ENCODE measurements at places on chromosomes 12 and 14.
A peak's percentile ranks its signal among the peaks of the same experiment; 100 is the strongest.

- DNase-seq, result no peak
These were observed 127.7 kb upstream of the RTL1 start for GRCh38 chr14:101031186-101031585.

DNA sequence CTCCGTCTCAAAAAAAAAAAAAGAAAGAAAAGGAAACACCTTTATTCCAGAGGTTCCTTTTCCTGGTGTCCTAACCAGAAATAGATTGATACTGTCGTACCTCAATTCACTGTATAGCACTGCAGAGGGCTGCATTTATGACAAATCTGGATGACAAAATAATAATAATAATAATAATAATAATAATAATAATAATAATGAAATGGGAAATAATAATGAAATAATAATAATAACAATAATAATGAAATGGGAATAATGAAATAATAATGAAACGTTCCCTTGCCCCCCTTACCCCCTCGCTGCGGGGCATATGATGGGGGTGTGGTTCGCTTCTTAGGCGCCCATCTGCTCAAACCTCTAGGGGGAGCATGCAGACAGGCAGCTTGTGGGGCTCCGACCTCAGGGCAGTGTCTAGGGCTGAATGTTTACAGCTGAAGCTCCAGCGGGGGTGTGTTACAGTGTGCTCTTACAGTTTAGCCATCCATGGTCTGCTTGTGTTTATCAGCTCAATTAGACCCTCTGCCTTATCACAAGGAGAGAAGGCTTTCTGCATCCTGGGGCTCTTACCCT, 1088.3 kb upstream of the SEL1L start:
- no peak for DNase-seq

- peak; percentile 40 for DNase-seq
These were observed 360.4 kb downstream of the MED13L start for GRCh38 chr12:115916910-115917668.

GRCh38 chr14:100828031-100828769, 2.3 kb downstream of the MEG3 start:
- no peak for DNase-seq

DNA sequence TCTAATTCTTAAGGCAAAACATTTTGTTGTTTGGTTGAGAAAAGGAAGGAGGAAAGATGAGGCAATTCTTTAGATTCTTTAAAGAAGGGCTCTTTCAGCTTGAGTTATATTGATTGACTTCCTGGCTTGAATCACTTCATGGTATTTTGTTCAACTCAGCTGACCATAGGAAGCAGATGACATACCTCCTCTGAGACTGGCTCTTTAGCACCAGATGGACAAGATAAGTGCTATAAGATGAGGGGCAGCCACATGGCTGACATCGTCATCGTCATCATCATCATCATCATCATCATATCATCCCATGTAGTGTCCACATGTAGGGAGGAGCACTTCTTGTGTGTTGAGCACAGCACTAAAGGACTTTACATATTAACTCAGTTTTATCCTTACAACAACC, 81.3 kb downstream of the SSPN start:
- peak; percentile 75 for DNase-seq

DNA sequence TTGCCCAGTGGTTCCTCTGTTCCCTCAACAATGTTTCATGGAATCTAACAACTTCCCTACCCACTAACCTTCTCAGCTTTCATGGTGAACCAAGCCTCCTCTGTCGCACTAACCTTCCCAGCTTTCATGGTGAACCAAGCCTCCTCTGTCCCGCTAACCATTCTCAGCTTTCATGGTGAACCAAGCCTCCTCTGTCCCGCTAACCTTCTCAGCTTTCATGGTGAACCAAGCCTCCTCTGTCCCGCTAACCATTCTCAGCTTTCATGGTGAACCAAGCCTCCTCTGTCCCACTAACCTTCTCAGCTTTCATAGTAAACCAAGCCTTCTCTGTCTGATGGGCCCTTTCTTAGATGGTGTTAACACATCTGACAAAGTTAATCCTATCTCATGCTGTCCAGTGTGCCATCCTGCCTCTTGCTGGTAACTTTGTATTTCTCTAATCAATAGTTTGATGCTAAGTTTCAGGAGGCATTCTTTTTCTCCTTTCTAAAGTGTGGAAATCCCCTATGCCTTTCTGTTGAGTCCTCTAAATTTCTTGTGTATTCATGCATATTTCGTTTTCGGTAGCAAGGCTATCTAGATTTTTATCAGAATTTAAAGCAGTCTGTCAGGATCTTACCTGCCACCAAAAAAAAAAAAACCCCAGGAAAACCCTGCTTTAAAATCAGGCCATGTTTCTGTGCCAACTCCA, 26.8 kb upstream of the KCNK13 start:
- DNase-seq, result no peak

- DNase-seq, result peak; percentile 87
These were observed 101.2 kb upstream of the SLC38A2 start for GRCh38 chr12:46473634-46474329.

DNA sequence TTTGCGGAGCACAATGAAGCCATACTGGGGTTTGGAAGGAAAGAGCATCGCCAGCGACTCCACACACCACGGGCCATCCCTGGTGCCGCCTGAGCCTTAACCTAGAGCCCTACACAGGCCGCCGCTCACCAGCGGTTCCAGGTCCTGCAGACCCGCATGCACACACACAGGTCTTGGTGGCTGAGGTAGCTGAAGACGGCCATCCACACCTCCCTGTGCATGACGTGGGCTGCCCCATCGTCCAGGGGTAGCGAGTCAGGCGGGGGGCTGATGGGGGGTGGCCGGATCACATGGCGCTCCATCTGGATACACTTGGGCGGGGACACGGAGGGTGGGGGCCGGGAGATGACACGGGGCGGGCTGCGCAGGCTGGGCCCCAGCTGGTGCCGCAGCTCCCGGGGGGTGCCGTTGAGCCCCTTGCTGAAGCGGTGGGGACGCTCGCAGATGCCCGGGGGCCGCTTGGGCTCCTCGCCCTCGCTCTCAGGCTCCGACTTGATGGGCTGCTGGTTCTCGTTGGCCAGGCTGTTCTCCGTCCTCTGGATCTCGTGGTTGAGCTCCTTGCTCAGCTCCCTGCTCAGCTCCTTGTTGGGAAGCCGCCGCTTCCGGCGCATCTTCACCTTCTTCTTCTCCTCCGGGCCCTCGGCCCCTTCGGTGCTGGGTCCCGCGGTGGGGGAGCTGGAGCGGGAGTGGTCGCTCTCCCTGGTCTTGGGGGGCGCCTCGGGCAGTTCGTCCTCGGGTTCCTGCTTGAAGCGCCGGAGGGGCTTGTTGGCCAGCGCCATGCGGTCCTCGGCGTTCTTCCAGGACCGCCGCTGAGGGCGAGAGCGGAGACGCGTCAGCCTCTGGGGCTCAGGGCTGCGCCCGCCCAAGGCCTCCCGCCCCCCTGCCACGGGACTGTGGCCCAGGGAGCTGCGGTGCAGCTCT, 42.4 kb downstream of the RNF34 start:
- DNase-seq, result no peak

DNA sequence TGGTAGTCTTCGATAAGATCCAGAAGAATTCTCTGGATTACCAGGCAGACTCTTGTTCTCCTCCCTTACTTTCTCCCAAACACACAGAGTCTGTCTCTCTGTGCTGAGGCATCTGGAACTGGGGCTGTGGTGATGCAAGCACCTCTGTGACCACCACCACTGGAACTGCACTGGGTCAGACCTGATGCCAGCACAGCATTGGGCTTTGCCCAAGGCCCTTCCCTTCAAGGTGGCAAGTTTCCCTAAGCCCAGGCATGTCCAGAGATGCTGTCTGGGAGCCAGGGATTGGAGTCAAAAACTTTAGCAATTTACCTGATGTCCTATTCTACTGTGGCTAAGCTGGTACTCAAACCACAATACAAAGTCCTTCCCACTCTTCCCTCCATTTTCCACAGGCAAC, 14.6 kb upstream of the TMPRSS12 start:
- DNase-seq, result no peak

- no peak for DNase-seq
These were observed 5.4 kb downstream of the FLRT2 start for GRCh38 chr14:85535321-85535720.

- DNase-seq, result peak; percentile 66
These were observed 31.2 kb downstream of the TC2N start for GRCh38 chr14:91835920-91836843.

- DNase-seq, result no peak
These were observed 29.1 kb upstream of the KCNK10 start for GRCh38 chr14:88351966-88352691.

DNA sequence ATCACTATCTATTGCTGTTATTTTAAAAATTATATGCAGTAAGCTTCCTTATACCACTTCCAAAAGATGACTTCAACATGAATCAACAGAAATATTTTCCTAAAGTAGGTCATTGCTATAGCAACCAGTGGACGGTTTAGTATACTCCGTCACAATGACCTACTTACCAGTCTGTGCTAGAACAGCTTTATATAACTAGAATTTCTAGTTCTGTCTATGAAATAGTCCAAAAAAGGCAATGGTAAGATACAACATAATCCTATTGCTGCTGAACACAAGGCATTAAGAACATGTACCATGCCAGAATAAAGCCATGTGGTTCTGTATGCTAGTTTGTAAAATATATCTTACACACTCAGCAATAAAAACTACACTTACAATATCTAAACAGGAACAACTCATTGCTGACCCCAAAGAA, 40.7 kb upstream of the MTERF2 start:
- peak; percentile 58 for DNase-seq

- no peak for DNase-seq
These were observed 25.3 kb downstream of the C2CD5 start for GRCh38 chr12:22518998-22519397.

GRCh38 chr12:57738661-57739237, at the start of gene AGAP2:
Gene AGAP2 (minus strand): TSS chr12:57738742. CDS start chr12:57738246, 496 bp downstream.
- no peak for DNase-seq

- DNase-seq, result peak; percentile 90
These were observed 101.2 kb downstream of the NINJ2 start for GRCh38 chr12:561908-562593.

- no peak for DNase-seq
These were observed 60.2 kb downstream of the MDM2 start for GRCh38 chr12:68868043-68868790.

GRCh38 chr12:11576104-11576503, 73.4 kb upstream of the ETV6 start:
- DNase-seq, result peak; percentile 62

- peak; percentile 65 for DNase-seq
These were observed 24.2 kb downstream of the CRACR2A start for GRCh38 chr12:3728686-3729085.

- DNase-seq, result no peak
These were observed 281.1 kb downstream of the AACS start for GRCh38 chr12:125346362-125346761.

DNA sequence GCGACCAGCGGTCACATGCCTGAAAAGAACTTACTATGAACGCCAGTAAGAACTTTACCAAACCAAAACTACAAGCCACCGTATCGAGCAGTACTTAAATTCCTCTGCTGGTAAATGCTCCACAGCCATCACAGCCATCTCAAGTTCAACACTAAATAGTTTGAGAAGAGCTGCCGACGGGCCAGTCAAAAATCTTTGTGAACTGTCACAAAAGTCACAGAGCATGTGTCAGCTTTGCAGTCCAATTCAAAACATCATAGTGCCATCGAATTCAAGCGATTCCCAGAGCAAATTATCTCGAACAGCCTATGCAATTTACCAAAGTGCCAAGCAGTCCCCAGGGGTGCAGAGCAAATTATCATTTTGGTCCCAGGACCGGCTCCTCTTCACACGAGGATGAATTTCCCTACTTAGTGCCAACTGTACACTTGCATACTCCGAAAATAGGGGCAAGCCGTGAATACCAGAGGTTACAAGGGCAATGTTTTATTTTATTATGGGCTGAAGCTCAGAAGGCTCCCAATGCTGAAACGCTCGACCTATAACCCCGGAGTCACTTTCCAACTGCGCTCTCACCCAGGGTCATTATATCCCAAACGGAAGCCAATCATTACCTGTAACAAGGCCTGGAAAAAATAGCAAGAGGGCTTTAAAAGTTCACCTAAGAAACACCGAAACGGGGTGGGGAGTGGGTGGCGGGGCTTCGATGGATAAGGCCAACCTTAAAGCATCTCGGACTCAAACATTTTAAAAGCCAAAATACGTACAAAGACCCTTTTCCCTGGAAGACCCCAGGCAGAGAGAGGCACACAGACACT, 1.1 kb downstream of the LRP6 start:
- peak; percentile 14 for DNase-seq

GRCh38 chr12:2548081-2548480, 246.7 kb upstream of the FKBP4 start:
- no peak for DNase-seq

DNA sequence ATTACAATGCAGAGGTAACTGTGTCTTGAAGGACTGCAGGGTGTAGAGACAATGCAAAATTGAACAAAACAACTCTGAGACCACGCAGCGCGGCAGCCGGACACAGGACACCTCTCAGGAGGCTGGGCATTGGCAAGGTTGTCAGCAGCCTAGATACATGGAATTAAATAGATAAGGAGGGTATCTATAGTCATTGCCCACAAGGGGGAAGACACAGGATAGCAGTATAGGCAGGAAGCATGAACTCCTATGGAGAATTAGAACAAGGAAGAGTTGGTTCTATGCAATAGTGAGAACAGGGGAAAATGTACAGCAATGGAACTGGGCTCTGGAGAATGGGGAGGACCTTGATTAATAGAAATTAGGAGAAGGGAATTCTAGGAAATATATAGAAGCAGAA, 164.1 kb downstream of the C12orf42 start:
- no peak for DNase-seq

DNA sequence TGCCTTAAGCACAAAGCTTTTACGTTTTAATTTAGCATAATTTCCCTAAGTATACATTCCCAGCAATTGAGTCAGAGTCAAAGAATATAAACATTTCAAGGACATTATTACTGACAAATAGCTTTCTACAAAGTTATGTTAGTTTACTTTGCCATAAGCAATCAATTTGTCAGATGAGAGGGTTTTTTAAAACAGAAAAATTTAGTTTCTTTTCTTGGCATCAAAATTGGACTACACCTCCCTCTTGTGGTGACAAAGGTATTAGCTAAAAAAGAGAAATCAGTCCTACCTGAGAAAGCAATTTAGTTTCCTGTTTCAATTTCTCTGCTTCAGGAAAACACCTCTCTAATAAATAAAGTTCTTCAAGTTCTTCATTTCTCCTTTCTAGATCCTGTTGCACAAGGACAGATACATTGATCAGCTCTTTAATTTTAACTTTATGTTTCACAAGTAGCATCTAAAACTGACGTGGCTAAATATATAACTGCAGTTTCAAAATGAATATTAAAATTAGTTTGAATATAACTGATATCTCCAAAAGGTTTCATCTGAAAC, 39.9 kb downstream of the DNAI7 start:
- peak; percentile 27 for DNase-seq

GRCh38 chr12:39622306-39622705, 2.7 kb upstream of the ABCD2 start:
- no peak for DNase-seq
